Globus pallidus (tissue), 1 donor: ENCODE measurements at places on chromosomes 4 and X.

- DNase-seq: peak; percentile 20
Measured at GRCh38 chrX:69163936-69164741, 1.1 kb downstream of the PJA1 start.

GRCh38 chr4:36081185-36081584 is 163.1 kb downstream of the ARAP2 start:
- DNase-seq: no peak

DNA sequence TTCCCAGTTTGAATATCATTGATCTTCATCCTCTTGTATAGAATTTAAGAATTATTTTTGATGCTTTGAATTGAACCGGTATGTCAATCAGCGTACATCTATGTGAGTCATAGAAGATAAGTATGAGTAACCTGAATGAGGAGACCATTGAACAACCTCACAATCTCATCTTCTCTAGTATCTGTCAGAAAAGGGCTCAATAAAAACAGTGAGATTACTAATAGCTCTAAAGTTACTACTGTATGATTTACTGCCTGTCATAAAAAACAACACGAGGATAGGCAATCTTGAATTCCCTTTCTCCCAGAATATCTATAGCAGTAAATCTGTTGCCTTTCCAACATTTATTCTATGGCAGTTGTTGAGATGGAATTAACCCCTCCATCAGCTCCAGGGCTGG is 36.1 kb downstream of the PHOX2B start:
- DNase-seq: no peak

DNA sequence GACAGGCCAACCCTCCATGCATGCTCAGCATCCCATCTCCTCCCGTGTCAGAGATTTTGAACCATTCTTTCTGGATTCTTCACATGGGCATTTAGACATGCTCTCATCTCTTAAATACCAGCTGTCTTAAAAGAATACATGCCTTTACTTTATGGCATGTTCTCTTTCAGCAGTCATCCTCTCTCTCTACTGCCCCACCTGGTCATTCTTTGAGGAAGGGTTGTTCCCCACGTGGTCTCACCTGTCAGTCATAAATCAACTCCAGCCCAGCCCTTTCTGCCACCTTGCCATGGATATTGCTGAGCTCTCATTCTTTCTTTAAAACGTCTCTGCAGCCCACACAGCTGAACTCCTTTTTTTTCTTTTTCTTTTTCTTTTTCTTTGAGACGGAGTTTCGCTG is 111.3 kb downstream of the ARHGAP10 start:
- DNase-seq: no peak

GRCh38 chr4:148017801-148018200 is 285.9 kb downstream of the ARHGAP10 start:
- DNase-seq: no peak

DNA sequence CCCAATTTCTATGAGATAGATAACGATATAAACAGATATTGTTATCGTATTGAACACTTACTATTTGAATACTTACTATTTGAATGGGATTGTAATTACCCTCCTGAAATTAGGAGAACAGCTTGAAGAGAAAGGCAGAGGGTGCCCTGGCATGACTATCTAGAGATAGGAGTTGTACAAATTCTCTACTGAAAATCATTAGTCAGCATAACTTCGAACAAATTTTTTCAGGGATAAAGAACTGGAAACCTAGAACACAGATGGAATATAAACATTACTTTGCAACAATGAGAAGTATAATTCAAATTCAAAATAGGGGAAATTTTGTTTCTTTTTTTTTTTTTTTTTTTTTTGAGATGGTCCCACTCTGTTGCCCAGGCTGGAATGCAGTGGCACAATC is 1096.8 kb downstream of the C4orf33 start:
- no peak for DNase-seq

GRCh38 chrX:997631-998137 is 214.8 kb downstream of the CRLF2 start:
- DNase-seq: no peak

DNA sequence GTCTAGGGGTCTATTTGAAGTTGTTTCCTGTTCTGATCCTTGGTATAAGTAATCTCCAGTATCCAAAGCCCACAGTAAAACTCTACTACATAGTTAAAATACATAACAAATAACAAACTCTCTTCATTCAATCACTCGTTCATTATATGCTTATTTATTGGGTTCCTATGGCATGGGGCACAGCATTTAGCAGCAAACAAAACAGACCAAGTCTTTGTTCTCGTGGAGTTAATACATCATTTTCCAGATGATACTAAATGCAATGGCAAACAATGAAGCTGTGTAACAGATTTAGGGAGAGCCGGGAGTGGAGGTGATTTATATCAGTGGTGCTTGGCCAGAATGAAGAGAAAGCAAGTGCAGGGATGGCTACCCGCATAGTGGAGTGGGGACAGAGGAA is 36.6 kb upstream of the SPARCL1 start:
- no peak for DNase-seq

DNA sequence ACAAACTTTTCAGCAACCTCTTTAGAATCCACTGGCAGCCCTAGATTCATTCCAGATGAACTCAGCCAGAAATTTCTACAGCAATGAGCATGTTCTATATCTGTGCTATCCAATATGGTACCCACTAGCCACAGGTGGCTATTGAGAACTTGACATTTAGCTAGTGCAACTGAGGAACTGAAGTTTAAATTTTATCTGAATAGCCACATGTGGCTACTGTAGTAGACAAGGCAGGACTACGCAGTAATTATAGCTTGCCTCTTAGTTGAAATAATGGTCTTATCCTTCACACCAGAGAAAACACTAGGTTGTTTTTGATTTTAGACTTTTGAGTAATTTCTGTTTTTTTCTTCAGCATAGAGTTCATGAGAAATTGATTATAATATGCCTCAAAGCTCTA is 2.6 kb upstream of the TCEANC start:
- DNase-seq: no peak

DNA sequence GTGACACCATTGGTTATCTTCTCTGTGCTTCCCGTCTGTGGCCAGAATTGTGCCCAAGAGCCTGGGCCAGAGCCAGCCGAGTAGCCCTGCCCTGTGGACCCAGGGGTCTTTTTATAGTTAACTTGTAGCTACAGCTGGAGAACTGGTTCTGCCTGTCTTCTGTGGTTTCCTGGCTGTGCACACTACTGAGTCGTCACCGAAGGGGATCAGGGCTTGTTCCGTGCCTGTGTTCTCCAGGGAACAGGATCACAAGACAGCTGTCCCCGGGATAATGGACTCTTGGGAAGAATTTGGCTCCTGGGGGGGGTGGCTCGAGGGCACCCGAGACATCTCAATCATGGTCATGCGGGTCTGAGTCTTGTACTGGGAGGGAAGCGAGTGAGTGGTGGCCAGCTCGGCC is 22.1 kb upstream of the OPN1LW start:
- DNase-seq: no peak

DNA sequence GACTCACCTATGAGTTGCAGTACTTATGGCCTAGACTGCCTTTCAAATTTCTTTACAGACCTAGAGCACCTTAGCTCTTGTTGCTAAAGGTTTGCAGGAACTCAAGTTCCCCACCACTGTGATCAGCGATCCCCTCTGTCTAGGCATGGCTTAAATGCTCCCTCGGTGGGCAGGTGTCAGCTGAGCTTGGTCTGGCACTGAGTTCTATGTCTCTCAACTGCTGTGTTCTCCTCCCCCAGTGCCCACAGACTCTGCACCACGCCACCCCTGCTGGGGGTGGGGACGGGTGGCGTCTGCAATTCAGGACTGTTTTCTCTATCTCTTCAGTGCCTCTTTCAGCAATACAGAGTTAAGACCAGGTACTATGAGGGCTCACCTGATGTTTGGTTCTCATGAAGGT is 30.5 kb downstream of the TMEM271 start:
- no peak for DNase-seq

- no peak for DNase-seq
Measured at GRCh38 chr4:11598591-11598990, 169.9 kb upstream of the HS3ST1 start.

DNA sequence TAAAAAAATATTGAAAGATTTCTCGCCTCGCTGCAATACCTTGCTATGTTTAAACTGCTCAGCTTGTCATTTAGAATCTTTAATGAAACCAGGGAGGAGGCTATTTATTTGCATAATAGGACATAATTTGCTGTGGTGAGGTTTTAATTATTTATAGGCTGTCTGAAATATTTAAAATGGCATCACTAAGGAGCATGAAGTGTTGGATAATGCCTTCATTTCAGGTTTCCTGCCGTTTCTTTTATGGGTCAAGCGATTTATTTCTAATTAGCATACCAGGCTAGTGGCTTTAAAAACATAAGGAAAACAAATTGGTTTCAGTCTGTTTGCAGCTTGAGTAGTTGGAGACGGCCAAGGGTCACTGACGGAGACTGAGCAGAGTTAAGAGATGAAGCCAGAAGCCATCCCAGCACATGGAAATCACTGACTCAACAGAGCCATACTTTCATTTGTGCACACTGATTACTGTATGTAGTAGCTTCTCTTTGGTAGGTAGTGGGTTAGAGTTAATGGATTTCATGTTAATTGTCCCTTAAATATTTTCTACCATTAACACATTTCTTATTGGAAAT is 1962.4 kb upstream of the TENM3 start:
- DNase-seq: no peak

- peak; percentile 71 for DNase-seq
Measured at GRCh38 chr4:53313510-53313909, 52.4 kb downstream of the SCFD2 start.

DNA sequence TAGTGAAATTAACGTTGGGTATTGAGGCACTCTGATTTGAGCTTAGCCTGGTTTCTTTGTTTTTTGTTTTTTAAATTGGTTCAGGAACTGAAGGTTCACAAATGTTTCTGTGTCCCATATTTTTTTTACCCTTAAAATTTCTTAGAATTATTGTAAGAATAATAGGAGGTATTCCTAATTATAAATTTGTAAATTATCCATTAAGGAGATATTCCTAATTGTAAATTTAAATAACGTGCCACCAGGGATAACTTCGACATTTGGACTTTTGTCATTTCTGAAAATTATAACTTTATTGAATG is 1.2 kb downstream of the WWC2 start:
- DNase-seq: no peak

DNA sequence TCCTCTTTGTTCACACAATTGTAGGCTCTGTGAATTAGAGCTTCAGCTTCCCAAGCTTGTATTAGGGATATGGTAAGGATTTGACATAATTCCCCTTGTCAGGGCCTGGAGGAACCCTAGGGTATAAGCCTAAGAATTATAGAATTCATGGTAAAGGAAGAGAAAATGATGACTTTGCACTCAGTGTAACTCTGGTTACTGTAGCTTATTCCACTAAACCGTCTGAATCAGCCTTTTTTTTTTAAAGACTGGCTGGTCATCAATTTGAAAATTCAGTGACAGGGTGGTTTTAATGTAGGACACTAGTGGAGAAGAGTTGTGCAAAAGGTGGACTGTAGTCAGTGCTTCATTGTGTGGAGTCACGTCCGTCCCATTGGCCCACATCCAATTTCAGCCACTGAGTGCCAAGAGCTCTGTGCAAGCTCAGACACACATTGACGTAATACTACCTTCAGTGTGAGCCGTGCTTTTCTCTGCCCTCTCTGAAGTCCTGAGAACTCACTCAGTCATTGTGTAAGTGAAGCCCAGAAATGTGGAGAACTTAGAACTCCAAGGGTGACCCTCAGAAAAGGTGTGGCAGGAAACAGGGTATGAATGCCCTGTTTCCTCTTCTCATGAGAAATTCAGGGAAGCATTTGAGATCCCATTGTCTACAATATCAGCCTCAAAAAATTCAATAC is 449.8 kb downstream of the C4orf33 start:
- DNase-seq: peak; percentile 4

- no peak for DNase-seq
Measured at GRCh38 chrX:519741-520140, 110.8 kb upstream of the SHOX start.

- no peak for DNase-seq
Measured at GRCh38 chrX:5907207-5907606, 321.5 kb downstream of the NLGN4X start.

- DNase-seq: no peak
Measured at GRCh38 chr4:36072529-36072928, 171.8 kb downstream of the ARAP2 start.

DNA sequence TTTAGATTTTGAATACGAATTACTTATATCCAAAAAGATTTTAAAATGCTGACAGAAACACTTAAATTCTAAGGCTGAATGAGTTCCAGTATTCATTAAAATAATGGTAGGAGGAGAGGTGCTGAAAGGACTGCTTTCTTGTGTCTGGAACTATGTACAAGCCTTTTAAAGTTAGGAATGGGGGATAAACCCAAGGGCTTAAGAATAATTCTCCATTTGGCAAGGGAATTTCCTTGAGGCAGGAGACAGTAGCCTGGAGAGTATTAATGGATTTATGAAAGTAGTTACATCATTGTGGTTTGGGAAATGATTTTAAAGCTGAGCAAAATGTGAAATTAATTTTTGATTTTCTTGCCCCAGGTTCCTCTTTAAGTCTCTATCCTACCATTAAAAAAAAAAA is 266.5 kb upstream of the KCNIP4 start:
- DNase-seq: no peak

DNA sequence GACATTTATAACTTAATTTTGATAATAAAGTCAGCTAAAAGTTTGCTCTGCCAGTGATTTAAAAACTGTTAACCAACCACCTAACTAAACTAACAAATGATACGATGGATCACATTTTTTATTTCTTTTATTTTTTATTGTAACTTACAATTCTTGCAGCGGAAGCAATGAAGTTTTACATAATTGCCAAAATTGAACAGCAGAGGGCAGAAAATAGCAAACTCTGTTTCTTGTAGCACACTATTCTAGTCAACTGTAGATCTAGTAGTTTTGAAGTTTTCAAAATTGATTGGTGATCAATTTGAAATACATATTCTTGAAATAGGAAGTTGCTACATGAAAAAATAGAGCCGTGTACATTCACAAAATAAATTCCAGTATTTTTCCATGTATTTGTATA is 2.8 kb upstream of the GRIA2 start:
- DNase-seq: no peak

DNA sequence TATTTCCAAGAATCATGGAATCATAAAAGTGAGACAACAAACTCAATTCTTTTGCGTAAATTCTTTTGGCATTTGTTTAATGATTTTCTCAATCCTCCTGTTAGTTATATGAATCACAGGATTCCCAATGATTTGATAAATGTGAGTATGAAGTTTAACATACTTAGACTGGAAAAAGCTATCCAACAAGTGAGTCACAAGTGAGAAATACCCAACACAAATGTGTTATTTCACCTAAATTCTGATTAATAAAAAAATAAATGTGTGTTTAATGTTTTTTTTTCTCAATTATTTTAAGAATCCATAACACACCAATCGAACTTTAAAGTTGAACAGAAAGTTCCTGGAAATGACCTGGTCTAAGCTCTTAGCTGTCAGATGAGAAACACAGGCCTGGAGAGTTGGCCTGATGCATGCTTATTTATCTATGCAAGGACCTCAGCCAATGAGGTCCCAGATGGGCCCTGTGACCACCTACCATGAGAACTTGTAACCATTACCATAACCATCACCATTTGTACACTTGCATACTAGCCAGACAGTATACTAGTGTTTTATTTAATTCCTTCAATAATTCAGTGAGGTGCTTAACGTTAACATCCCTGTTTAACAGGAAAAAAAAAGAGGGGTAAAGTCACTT is 386.7 kb downstream of the SPRY1 start:
- no peak for DNase-seq
